ENCODE measurements at places on chromosomes 7 and 10. TPM values are rescaled to one million over a fixed set of nuclear protein-coding genes. Genes with fewer than 3 reads are reported as not detected.

- H3K36me3 ChIP-seq: no peaks in the 10 kb centered on the region
- no peak for DNase-seq
- no peak overlapping the region for H3K27ac ChIP-seq
- peaks cover 4% of the 10 kb centered on the region for H3K4me1 ChIP-seq
- H3K27me3 ChIP-seq: no peaks in the 10 kb centered on the region
These were observed 148.4 kb upstream of the STEAP1 start for GRCh38 chr7:90005836-90006235.

- no peaks in the 10 kb centered on the region for H3K4me1 ChIP-seq
- H3K27me3 ChIP-seq: no peaks in the 10 kb centered on the region
- H3K4me3 ChIP-seq: no peak overlapping the region
- H3K36me3 ChIP-seq: peaks cover 10% of the 10 kb centered on the region
These were observed 37.5 kb upstream of the SUN1 start for GRCh38 chr7:794671-795329.

GRCh38 chr7:30950197-30950596 lies 13.6 kb upstream of the GHRHR start:
- peaks cover 7% of the 10 kb centered on the region for H3K27me3 ChIP-seq
- peaks cover 5% of the 10 kb centered on the region for H3K36me3 ChIP-seq
- H3K4me1 ChIP-seq: no peaks in the 10 kb centered on the region
- H3K4me3 ChIP-seq: no peak overlapping the region
- DNase-seq: no peak

DNA sequence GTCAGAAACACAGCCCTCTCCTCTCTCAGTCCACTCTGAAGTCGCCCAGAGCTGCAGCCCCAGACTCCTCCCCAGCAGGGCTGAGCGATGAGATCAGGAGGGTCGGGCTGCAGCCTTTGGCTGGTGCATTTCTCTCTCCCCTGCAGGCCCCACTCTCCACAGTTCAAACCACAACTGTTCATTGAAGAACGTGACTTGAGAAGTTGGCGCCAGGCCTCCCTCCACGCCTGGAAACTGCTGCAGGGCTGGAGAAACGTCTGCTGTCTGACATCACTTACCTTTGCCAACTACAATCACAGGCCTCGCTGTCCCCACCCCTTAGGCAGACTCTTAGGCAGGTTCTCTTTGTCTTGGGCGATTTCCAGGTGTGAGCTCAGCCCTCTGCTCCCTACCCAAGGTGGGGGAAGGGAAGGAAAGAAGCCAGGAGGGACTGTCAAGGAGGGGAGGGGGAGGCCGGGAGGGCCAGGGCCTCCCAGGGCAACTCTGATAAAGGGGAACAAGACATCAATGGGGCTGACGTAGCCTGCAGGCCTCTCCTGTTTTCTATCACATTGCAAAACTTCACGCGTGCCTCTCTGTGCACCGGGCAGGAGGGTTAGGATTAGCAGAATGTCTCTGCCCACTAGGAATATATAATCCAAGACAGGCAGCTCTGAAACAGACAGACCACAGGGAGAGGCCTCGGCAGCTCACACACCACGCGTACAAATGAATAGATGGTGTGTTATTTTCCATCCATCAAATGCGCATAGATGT lies 32.7 kb downstream of the CALML5 start:
- peaks cover 53% of the 10 kb centered on the region for H3K4me1 ChIP-seq
- H3K27ac ChIP-seq: peak overlapping the region; percentile 57
- peaks cover 24% of the 10 kb centered on the region for H3K36me3 ChIP-seq
- peak overlapping the region; percentile 48 for H3K4me3 ChIP-seq
- DNase-seq: no peak

- H3K27ac ChIP-seq: no peak overlapping the region
- peak; percentile 14 for DNase-seq
- peak overlapping the region; percentile 88 for H3K4me3 ChIP-seq
- peaks cover 51% of the 10 kb centered on the region for H3K27me3 ChIP-seq
- H3K36me3 ChIP-seq: no peaks in the 10 kb centered on the region
- H3K4me1 ChIP-seq: peaks cover 9% of the 10 kb centered on the region
These were observed 728 bp downstream of the CAV2 start for GRCh38 chr7:116500078-116500853.

DNA sequence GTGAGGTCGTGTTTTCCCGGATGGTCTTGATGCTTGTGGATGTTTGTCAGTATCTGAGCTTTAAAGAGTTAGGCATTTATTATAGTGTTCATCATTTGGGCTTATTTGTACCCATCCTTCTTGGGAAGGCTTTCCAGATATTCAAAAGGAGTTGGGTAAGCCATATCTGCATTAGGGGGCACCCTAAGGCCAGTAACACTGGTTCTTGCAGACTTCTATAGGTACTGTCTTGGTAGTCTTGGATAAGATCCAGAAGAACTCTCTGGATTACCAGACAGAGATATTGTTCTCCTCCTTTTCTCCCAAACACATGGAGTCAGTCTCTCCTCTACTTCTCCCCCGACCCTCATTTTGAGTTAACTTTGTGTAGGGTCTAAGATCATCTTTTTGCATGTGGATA lies 92.8 kb downstream of the SDK1 start:
- no peak overlapping the region for H3K27ac ChIP-seq
- H3K4me1 ChIP-seq: no peaks in the 10 kb centered on the region
- no peak for DNase-seq

- H3K4me1 ChIP-seq: peaks cover 55% of the 10 kb centered on the region
- peaks cover 24% of the 10 kb centered on the region for H3K36me3 ChIP-seq
- H3K27ac ChIP-seq: no peak overlapping the region
- H3K4me3 ChIP-seq: peak overlapping the region; percentile 98
- no peaks in the 10 kb centered on the region for H3K27me3 ChIP-seq
These were observed 2.1 kb downstream of the NHLRC2 start for GRCh38 chr10:113856563-113856962.

- H3K36me3 ChIP-seq: peaks cover 3% of the 10 kb centered on the region
- no peak overlapping the region for H3K4me3 ChIP-seq
- peaks cover 4% of the 10 kb centered on the region for H3K27me3 ChIP-seq
- peak overlapping the region; percentile 71 for H3K27ac ChIP-seq
These were observed 63.6 kb downstream of the ZRANB1 start for GRCh38 chr10:125005312-125006187.

- DNase-seq: no peak
- no peak overlapping the region for H3K27ac ChIP-seq
- H3K36me3 ChIP-seq: no peaks in the 10 kb centered on the region
- H3K4me1 ChIP-seq: no peaks in the 10 kb centered on the region
- no peaks in the 10 kb centered on the region for H3K27me3 ChIP-seq
These were observed 224.2 kb upstream of the AUTS2 start for GRCh38 chr7:69374044-69374425.

DNA sequence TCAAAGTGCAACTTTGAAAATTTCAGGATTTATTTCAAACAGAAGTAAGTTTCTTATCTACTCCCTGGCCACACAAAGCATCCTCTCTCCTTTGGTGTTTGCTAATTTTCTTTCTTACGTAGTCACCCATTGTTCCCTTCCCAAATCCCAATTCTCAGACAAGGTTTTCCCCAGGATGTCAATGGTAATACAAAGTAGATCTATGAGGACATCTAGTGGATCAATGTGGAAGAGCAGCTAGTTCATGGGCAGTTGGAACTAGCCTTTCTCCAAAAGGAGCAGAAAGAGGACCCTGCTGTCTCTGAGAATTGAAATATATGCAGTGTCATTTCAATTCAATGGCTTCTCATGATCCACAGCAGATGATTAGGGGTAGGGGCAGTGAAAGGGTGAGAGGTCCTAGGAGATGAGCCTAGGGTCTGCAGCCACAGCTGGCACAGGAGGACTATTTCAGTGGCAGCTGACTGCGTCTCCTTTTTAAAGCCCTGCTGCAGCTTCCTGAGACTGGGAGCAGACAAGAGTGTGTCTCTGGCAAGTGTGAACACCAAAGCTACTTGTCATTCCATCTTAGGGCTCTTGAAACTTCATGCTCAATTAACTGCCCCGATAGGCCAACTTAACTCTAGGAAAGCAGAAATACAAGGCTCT lies 632.6 kb downstream of the KCNMA1 start:
- no peak overlapping the region for H3K4me3 ChIP-seq
- no peaks in the 10 kb centered on the region for H3K27me3 ChIP-seq
- no peak overlapping the region for H3K27ac ChIP-seq
- DNase-seq: peak; percentile 52

GRCh38 chr7:135492151-135492550 lies 17.8 kb downstream of the CNOT4 start:
- H3K27me3 ChIP-seq: no peaks in the 10 kb centered on the region
- DNase-seq: no peak
- no peak overlapping the region for H3K4me3 ChIP-seq
- H3K36me3 ChIP-seq: no peaks in the 10 kb centered on the region

DNA sequence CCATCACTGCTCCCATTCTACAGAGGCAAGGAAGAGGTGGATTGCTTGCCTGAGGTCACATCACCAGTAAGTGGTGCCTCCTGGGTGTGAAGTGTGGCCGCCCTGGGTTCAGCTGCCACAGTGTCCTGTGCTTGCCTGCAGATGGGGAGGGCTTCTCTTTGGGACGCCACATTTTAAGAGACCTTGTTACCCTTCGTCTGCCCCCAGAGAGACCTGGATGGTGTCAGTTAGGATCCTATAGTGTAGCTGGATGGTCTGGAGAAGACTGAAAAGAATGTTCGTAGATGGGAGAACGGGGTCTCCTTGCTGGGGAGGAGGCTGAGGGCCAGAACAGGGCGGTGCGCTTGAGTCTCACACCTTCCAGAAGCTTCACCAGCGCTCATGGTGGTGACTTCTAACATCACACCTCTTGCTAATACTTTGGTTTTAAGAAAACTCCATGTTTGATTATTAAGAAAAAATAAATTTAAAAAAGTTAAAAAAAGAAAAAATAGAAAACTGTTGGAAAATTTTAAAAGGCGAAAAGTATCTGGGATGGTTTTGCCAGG lies 2.3 kb downstream of the DOCK1 start:
- peaks cover 54% of the 10 kb centered on the region for H3K4me1 ChIP-seq
- no peak overlapping the region for H3K27ac ChIP-seq
- H3K36me3 ChIP-seq: peaks cover 8% of the 10 kb centered on the region
- H3K27me3 ChIP-seq: peaks cover 2% of the 10 kb centered on the region

GRCh38 chr7:111371437-111371836 lies 190.9 kb downstream of the IMMP2L start:
- H3K27me3 ChIP-seq: no peaks in the 10 kb centered on the region
- DNase-seq: no peak
- no peaks in the 10 kb centered on the region for H3K36me3 ChIP-seq

GRCh38 chr10:35581655-35582054 lies 23.5 kb upstream of the GJD4 start:
- no peak overlapping the region for H3K27ac ChIP-seq
- H3K4me1 ChIP-seq: no peaks in the 10 kb centered on the region
- H3K4me3 ChIP-seq: no peak overlapping the region
- no peak for DNase-seq
- H3K36me3 ChIP-seq: peaks cover 4% of the 10 kb centered on the region

- DNase-seq: no peak
- no peak overlapping the region for H3K27ac ChIP-seq
- H3K4me3 ChIP-seq: no peak overlapping the region
- no peaks in the 10 kb centered on the region for H3K27me3 ChIP-seq
- H3K4me1 ChIP-seq: peaks cover 58% of the 10 kb centered on the region
- H3K36me3 ChIP-seq: peaks cover 15% of the 10 kb centered on the region
These were observed 32.1 kb downstream of the CREB3L2 start for GRCh38 chr7:137969828-137970227.

DNA sequence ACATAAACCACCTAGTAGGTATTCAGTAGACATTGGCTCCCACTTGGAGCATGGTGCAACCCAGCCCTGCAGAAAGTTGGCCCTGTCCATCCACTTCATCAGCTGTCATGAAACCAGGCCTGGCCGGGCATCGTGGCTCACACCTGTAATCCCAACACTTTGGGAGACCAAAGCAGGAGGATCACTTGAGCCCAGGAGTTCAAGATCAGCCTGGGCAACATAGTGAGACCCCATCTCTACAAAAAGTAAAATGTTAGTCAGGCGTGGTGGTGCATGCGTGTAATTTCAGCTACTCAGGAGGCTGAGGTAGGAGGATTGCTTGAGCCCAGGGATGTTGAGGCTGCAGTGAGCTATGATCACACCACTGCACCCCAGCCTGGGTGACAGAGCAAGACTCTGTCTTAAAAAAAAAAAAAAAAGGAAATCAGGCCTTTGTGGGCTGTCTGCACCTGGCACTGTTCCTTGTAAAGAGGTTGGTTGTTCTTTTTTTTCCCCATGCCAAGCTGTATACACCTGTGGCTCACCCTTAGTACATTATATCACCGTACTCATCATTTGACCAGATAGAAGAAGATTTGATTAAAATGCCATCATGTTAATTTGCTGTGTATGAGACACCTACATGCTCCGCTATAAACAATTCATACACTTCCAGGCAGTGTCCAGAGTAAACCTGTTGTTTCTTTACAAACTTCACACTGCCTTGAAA lies 45.4 kb upstream of the GRID1 start:
- H3K4me3 ChIP-seq: no peak overlapping the region
- H3K36me3 ChIP-seq: no peaks in the 10 kb centered on the region
- no peaks in the 10 kb centered on the region for H3K4me1 ChIP-seq
- H3K27ac ChIP-seq: peak overlapping the region; percentile 19
- DNase-seq: no peak
- peaks cover 16% of the 10 kb centered on the region for H3K27me3 ChIP-seq

DNA sequence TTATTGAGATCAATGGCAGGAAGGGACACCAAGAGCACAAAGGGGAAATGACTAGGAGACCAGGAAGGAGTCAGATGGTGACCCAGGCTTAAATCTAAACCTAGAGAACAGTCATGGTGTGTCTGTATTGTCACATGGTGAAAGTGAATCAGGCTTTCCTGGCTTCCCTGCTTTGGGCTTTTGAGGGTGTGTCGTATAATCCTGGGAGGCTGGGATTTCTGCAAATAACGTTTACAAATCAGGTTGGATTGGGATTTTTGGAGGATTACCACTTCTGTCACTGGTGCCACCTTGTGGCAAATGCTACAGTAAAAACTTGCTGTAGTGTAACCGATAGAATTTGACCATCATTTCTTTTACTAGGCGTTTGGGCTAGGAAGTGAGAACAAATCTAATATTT lies 502.6 kb downstream of the NRG3 start:
- no peak overlapping the region for H3K4me3 ChIP-seq
- peaks cover 7% of the 10 kb centered on the region for H3K27me3 ChIP-seq
- DNase-seq: no peak
- H3K36me3 ChIP-seq: peaks cover 2% of the 10 kb centered on the region
- no peak overlapping the region for H3K27ac ChIP-seq
- H3K4me1 ChIP-seq: no peaks in the 10 kb centered on the region

GRCh38 chr7:116592445-116592844 lies 67.6 kb downstream of the CAV1 start:
- H3K36me3 ChIP-seq: no peaks in the 10 kb centered on the region
- DNase-seq: no peak
- H3K27ac ChIP-seq: no peak overlapping the region
- H3K27me3 ChIP-seq: peaks cover 10% of the 10 kb centered on the region
- no peak overlapping the region for H3K4me3 ChIP-seq

Gene SP8
- total RNA-seq: 33.7 TPM

Gene CHRM2
- total RNA-seq: 0.14 TPM

Gene MXI1
- 20.6 TPM for total RNA-seq

Gene TMEM229A
- total RNA-seq: 10.9 TPM

Gene STOX1
- 8.8 TPM for total RNA-seq

Gene RTKN2
- total RNA-seq: 27.5 TPM

Gene PPP1R17
- 1.2 TPM for total RNA-seq

Measured in neural crest cell (in vitro differentiated cells).